Colonic mucosa (tissue), 4 donors: ENCODE measurements at places on chromosomes 2 and 18. TPM values are rescaled to one million over a fixed set of nuclear protein-coding genes. Genes with fewer than 3 reads are reported as not detected.

REEP1 gene
- total RNA-seq, result 5.7 TPM

DNA sequence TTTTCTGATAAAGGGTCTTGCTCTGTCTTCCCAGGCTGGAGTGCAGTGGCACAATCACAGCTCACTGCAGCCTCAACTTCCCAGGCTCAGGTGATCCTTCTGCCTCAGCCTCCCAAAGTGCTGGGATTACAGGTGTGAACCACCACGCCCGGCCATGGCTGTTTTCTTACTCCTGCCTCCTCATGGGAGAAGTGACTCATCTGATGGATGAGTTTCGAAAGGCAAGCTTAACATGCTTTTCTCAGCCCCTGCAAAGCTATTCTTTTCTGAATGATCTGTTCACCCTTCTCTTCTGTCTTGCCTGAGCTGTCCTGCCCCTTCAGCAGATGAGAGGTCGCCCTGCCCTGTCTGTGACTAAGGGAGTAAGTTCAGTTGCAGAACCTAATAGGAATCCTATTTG is 929 bp upstream of the CREG2 start:
- H3K27me3 ChIP-seq, result peaks cover 30% of the 10 kb centered on the region
- H3K4me1 ChIP-seq, result peaks cover 4% of the 10 kb centered on the region
- H3K4me3 ChIP-seq, result no peak overlapping the region
- no peaks in the 10 kb centered on the region for H3K36me3 ChIP-seq
- H3K27ac ChIP-seq, result no peak overlapping the region

GRCh38 chr2:32258242-32258641 is 6.4 kb downstream of the NLRC4 start:
- H3K36me3 ChIP-seq, result no peaks in the 10 kb centered on the region
- H3K4me3 ChIP-seq, result no peak overlapping the region
- no peak overlapping the region for H3K27ac ChIP-seq
- no peaks in the 10 kb centered on the region for H3K4me1 ChIP-seq

DNA sequence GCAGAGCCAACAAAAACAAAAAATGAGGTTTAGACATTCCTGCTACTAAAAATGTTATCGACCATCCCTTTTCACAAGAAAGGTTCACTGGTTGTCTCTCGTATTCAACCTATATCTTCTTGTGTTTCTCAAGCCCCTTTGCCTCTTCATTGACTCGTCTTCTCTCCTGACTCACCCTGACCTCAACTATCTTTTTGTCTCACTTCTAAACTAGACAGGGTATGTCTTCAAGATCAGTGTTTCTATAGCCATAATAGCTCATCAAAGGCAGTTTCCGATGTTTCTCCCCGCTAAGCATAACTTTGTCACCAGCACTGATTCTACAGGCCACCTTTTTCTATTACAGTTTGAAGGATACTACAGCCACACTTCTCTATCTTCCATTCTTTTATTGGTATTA is 178.4 kb downstream of the MEMO1 start:
- no peaks in the 10 kb centered on the region for H3K36me3 ChIP-seq
- no peaks in the 10 kb centered on the region for H3K4me1 ChIP-seq
- H3K4me3 ChIP-seq, result no peak overlapping the region
- no peak for DNase-seq
- no peak overlapping the region for H3K27ac ChIP-seq
- H3K27me3 ChIP-seq, result no peaks in the 10 kb centered on the region

FBXO15 gene
- total RNA-seq, result not detected

GRCh38 chr18:12637393-12637792 is 20.5 kb downstream of the SPIRE1 start:
- no peak for DNase-seq
- H3K4me3 ChIP-seq, result no peak overlapping the region
- H3K27ac ChIP-seq, result no peak overlapping the region
- no peaks in the 10 kb centered on the region for H3K27me3 ChIP-seq

LTBP1 gene
- 19.4 TPM for total RNA-seq

DNA sequence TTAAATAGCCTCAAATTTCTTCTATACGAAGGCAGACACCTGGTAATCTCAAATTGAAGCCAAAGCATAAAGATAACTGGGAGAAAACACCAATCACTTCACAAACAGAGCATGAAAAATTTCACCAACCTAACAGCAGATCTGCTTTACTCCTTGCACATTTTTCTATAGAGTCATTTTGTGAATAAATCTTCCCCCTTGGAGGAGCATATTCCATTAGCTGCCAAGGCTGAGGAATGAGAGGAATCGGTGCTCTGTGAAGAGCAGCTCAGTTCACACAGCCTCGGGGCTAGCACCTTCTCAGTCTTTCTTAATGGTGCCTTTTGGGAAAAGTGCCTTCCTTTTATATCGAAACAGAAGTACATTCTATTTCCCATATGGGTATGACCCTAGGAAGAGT is 1313.7 kb upstream of the NRXN1 start:
- H3K4me3 ChIP-seq, result no peak overlapping the region
- no peaks in the 10 kb centered on the region for H3K27me3 ChIP-seq
- no peaks in the 10 kb centered on the region for H3K4me1 ChIP-seq
- H3K36me3 ChIP-seq, result no peaks in the 10 kb centered on the region

GRCh38 chr18:48968412-48969215 is 17.8 kb upstream of the SMAD7 start:
- H3K36me3 ChIP-seq, result no peaks in the 10 kb centered on the region
- H3K4me3 ChIP-seq, result no peak overlapping the region
- DNase-seq, result no peak
- no peaks in the 10 kb centered on the region for H3K4me1 ChIP-seq

GRCh38 chr2:231819447-231820042 is 33.3 kb downstream of the COPS7B start:
- no peak overlapping the region for H3K27ac ChIP-seq
- H3K4me1 ChIP-seq, result no peaks in the 10 kb centered on the region
- H3K36me3 ChIP-seq, result no peaks in the 10 kb centered on the region
- no peak for DNase-seq
- H3K4me3 ChIP-seq, result no peak overlapping the region

DNA sequence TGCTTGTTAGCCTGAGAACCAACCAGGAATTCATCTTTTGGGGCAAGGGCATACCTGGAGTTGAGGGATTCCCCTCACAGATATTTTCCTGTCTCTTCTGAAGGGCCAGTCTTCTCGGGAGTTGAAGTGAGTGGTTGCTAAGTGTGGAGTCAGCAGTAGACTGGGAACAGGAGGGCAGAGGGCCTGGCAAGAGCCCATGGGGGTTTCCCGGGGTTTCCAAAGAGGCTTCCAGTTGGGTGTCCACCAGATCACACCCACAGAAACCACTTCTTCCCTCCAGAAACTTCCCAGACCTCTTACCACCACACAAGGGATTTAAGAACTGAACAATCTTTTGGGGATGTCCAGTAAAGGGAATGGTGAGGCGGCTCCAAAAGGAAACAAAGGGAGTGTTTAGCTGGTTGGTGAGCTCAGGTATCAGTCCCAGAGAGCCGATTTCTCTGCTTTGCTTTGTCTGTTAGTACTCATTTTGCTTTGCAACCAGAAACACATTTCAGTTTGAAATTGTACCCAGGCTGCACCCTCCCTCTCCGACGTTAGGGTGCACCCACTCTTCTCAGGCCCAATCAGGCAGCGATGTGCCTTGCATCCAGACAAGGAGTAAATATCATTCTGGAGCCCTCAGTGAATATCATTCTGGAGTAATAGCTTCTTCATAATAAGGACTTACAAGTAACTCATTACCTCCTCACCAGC is 47.5 kb upstream of the SPATS2L start:
- no peaks in the 10 kb centered on the region for H3K36me3 ChIP-seq
- no peaks in the 10 kb centered on the region for H3K27me3 ChIP-seq
- no peaks in the 10 kb centered on the region for H3K4me1 ChIP-seq

DNA sequence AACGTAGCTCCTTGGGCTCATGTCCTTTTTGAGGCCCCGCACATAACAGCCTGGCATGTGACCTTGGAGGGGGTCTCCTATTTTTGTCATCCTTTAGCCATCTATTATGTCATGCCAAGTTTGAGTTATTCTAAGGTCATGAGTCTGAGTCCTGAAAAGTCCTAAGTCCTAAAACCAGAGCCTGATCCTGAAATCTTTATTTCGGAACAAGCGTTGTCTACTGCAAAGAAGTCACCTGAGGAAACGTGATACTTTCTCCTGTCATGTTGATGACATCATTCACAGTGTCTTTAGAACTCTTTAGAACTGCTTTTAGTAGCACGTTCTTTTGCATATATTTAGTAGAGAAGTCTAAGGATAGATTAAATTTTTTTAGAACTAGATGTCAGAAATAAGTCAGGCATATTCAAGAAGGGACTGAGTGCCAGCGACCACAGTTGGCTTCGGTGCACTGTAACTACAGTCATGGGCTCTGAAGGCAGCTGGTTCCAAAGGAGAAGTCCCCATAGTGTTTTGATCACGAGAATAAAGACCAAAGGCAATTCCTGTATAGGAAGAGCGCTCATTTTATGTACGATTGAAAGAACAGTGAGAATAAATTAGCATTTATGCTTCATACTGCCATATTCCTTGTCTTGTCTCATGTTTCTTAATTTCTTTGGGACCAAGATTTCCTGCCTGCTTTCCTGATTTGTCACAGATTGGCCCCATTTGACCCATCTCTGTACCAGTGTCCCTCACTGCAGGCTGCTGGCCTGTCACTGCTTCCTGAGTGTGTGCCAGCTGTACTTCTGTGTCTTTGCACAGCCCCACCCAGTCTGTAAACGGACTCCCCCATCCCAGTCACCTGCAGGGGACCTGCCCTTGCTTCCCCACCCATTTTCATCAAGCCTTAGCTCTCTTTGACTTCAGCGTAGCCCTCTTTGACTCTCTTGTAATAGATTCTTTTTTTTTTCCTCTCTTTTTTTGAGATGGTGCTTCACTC is 75.8 kb downstream of the ASAP2 start:
- H3K36me3 ChIP-seq, result no peaks in the 10 kb centered on the region
- H3K4me3 ChIP-seq, result no peak overlapping the region
- H3K27me3 ChIP-seq, result no peaks in the 10 kb centered on the region
- H3K27ac ChIP-seq, result peak overlapping the region; percentile 20

GRCh38 chr2:143572421-143572820 is 443.2 kb downstream of the ARHGAP15 start:
- no peak overlapping the region for H3K27ac ChIP-seq
- no peak overlapping the region for H3K4me3 ChIP-seq
- H3K36me3 ChIP-seq, result no peaks in the 10 kb centered on the region

DNA sequence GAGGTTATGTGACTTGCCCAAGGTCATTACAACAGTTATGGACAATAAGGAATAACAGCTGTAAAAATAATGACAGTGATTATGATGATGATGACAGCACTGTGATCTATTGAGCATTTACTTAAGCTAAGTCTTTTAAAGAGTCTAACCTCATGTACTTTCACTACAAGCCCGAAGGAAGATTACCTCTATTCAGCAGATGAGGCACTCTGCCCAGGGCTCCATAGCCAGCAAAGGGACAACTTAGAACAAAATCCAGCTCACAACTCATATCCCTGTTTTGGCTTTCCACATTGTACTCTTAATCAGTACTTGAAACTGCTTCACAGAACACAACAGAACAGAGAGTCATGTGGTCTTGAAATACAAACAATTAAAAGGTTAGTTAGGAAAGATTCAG is 290.2 kb downstream of the ZNF385B start:
- no peaks in the 10 kb centered on the region for H3K36me3 ChIP-seq
- H3K4me1 ChIP-seq, result no peaks in the 10 kb centered on the region
- no peaks in the 10 kb centered on the region for H3K27me3 ChIP-seq
- H3K4me3 ChIP-seq, result no peak overlapping the region
- no peak for DNase-seq
- H3K27ac ChIP-seq, result no peak overlapping the region

DNA sequence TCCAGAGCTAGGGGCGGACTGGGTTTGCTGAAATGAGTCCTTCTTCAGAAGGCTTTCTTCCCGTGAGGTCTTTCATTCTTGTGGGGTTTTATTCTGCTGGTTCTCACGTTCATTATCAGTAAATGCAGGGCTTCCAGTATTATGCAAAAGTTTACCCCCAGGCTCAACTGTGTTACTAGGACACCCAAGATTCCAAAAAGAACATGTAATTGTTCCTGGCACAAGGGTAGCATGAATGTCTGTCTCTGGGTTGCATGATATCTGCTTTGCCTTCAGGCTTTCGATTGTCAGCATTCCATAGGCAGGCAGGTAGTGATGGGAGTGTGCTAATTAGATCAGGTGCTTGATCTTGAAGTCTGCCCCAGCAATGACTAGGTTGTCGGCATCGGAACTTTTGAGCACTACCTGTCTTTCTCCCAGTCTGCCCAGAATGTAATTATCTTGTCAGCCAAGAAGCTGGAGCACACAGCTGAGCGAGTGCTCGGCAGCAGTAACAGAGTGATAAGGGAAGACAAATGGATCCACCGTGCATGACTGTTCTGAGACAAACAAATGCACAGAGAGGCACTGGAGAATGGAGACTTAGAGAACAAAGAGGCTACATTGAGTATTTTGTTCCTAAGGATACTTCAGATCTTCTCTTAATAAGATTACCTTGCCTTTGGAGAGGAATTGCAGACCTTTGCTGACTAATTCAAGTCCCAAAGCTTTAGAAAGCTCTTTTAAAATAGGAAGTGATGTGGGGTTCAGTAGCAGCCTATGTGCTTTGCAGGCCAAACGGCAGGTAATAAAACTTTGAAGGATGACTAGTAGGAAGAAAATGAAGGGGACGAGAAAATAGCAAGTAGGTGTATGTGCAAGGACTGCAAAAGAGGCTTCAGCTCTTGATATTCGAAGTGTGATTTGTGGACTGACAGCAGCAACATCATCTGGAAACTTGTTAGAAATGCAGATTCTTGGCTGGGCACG is 41.9 kb downstream of the ITGB6 start:
- no peaks in the 10 kb centered on the region for H3K27me3 ChIP-seq
- no peak overlapping the region for H3K4me3 ChIP-seq
- no peak for DNase-seq
- no peaks in the 10 kb centered on the region for H3K4me1 ChIP-seq
- no peak overlapping the region for H3K27ac ChIP-seq
- H3K36me3 ChIP-seq, result no peaks in the 10 kb centered on the region

DNA sequence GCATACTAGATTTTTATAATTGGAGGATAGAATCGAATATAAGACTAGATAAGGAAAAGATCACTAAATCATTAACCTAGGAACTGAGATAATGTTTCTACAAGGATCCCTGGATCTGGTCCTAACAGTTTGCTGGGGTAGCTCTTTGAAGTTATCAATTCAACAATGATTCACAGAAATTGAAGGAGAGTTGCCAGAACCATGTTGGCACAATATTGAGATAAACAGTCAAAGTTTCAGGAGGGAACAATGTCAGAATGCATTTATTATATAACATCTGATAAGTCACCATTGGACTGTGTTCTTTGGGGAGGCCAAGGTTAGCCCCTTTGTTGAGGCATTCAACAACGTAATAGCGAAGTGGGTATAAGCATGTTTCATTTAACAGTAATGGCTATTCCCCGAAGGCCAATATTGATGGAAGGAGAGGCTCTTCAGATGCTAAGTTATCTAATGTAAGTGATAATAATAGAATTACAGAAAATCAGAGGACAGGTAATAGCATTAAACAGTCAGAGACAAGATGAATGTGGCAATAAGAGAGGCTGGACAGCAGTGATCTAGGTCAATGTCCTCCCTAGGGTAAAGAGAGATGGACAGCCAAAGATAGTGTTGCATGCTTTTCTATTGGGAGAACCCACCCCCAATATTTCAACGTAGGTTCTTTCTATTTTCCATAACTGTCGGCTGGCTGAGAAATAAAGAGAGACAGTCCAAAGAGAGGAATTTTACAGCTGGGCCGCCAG is 604.8 kb upstream of the GYPC start:
- no peaks in the 10 kb centered on the region for H3K36me3 ChIP-seq
- DNase-seq, result no peak
- no peaks in the 10 kb centered on the region for H3K27me3 ChIP-seq
- H3K4me1 ChIP-seq, result no peaks in the 10 kb centered on the region

UGT1A4 gene
- total RNA-seq, result 0.93 TPM

OR6B2 gene
- not detected for total RNA-seq

ALKAL2 gene
- 3.3 TPM for total RNA-seq

GRCh38 chr2:62197011-62197924 is 1.4 kb downstream of the B3GNT2 start:
- peak overlapping the region; percentile 83 for H3K4me3 ChIP-seq
- no peaks in the 10 kb centered on the region for H3K36me3 ChIP-seq
- peak overlapping the region; percentile 93 for H3K27ac ChIP-seq
- no peaks in the 10 kb centered on the region for H3K27me3 ChIP-seq
- H3K4me1 ChIP-seq, result peaks cover 3% of the 10 kb centered on the region

LIMS4 gene
- total RNA-seq, result 0.40 TPM
